ENCODE measurements at places on chromosomes 11 and 22.

GRCh38 chr11:112285841-112286311 lies 25.2 kb upstream of the PLET1 start:
- DNase-seq, result no peak

- DNase-seq, result no peak
Observed at GRCh38 chr11:45605051-45605450, 60.4 kb downstream of the CHST1 start.

DNA sequence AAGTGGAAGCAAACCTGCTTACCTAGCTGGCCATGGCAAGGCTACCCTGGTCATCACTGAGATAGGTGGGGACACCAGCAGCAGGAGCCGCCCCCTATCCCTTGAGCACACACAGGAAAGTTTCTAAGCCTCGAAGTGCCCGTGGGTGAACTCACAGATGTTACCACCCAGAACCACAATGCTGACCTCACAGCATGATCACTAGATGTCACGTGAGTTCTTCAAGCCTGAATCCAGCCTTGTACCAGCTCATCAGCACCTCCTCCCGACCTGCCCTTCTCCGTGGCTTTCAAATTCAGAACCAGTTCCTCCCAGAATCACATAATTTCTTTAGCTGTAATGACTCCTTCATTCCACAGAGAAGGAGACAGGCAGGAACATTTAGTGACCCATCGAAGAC lies 24.7 kb upstream of the TIMP3 start:
- no peak for DNase-seq

- no peak for DNase-seq
Observed at GRCh38 chr22:39931251-39931650, 28.9 kb upstream of the TMA7B start.

DNA sequence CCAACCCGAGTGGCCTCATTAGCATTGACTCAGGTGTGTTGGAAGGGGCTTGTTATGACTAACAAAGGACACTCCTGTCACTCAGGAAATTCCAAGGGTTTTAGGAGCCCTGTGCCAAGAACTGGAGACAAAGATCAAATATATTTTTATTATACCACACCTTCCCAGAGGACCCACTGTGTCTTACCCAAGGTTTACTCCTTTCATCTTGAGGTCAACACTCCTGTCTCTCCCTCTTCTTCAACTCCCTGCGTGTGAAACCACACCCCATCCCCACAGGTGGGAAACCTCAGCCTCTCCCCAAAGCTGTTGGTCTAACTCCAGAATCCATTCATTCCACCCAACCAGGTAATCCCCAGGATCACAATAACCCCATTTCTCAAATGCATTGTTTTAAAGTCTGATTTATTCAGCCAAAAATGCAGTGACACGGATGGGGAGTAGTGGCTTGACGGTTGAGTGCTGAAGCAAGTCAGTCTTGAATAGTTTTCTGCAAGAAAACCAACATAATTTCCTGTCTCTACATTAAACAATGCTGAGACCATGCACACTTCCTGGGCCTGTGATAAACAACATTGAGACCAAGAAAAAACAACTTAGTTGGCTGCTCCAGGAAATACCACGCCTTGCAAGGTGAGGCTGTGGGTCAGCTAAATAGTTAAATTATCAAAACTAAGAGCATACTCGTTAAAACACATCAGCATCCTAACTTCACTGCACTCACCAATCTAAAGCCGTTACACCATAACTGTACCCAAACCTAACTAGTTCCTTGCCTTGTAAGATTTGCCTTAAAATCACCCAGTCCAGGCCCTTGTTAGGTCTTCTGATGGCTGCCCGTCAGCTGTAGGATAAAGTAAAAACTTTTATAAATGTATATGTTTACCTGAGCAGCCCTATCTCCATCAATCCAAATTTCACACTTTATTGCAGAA lies 38.5 kb upstream of the SPON1 start:
- DNase-seq, result peak; percentile 92

GRCh38 chr11:28913883-28914282 lies 805.7 kb downstream of the METTL15 start:
- no peak for DNase-seq

GRCh38 chr11:44178381-44178780 lies 82.9 kb downstream of the EXT2 start:
- peak; percentile 56 for DNase-seq

DNA sequence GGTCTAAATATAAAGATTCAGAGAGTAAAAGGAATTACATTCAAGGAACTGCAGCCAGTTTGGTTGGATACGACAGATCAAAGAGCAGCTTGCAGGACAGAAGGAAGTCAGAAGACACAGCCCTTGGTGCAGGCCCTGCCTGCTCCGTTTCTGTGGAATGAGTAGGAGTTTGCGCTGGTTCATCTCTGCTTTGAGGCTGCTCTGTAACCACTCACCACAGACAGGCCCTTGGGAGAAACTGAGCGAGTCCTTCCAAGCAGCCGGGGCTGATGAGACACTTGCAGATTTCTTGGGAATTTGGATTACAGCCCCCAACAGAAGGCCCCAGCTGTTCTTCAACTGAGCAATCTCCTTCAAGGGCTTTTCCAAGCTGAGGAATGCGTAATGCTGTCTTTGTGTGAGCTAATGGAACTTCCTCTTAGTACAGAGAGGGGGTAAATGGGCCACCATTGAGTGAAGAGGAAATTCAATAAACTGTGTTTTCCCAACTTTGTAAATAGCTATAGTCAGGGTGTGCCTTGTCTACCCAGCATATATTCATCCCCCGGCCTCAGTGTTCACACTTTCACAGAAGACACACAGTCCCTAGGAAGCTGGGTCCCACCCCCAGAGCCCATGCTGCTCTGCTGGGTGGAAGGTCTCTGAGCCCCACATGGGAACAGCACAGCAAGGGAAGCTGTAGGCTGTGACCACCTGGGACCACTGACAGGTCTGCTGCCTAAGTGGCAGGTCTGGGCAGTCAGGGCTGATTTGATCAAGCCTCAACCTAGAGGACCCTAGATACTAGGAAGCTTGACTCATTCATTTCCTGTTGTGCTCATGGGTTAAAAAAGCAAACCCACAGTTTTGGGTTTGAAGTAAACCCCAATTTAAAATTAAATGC lies 16.6 kb downstream of the IL10RA start:
- no peak for DNase-seq

DNA sequence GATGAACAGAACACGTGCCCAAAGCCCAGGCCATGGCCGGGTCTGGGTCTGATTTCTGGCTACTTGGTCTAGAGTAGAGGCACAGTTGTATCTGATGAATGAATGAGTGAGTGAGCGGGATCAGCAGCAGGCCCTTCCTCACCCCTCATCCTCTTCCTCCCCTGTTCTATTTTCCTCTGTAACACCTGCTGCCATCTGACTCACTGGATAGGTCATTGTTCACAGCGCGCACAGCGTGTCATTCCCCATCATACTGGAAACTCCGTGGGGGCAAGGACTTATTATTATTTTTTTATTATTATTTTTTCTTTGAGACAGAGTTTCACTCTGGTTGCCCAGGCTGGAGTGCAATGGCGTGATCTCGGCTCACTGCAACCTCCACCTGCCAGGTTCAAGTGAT lies 13.9 kb downstream of the NCF4 start:
- no peak for DNase-seq

DNA sequence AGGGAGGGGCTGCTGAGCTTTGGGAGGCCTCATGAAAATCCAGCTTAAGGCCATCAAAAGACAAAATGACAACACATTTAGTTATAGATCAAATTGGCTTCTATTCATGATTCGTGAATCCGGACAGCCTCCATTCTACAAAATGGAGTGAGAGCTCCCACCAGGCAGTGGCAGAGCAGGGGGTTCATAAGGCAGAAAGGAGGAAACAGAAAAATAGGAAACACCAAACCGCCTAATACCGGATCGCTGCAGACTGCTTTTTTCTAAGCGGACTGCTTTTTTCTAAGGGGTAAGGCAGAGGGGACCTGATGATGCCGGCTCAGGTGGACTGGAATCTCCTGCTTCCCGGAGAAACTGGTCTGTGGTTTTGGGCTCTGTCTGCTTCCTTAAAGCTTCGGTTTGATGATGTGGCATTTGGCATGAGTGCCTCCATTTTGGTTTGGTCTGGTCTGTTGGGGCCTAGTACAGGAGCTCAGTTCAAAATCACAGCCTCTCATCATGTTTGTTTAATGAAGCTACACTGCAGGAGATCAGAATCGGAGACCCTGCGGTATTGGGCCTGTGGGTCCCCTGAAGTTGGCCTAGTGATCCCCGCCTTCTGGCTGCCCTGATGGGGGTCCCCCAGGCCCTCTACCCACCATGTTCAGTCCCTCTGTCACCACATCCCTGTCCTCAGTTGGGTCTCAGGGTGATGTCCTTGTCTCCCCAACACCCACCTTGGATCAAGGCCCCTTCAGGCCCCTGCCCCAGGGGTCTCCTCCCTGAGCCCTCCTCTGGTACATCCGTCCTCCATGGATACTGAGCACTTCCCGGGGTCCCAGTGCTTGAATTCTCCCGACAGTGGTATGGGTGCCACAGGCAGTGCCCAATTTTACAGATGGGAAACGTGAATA lies 1.2 kb downstream of the ALDH3B1 start:
- DNase-seq, result no peak

- DNase-seq, result peak; percentile 27
Observed at GRCh38 chr11:33982661-33983060, 68.9 kb upstream of the CAPRIN1 start.

DNA sequence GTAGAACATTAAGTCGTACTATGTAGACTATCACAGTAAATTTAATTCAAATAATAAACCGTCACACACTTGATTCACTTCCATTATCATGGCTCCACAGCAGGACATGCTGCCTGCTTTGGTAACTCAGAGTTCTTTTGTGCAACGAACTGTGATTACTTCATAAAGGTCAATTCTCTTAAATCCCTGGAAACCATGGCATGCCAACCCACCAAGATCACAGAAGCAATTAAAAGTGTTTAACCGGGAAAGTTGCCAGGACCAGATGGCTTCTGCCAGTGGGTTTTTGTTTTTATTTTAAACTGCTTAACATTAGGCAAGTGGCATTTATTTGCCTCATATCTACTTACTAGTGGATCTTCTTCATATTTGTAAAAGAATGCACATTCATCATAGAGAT lies 1162.1 kb downstream of the DLG2 start:
- DNase-seq, result no peak

- DNase-seq, result no peak
Observed at GRCh38 chr11:87013912-87014825, 23.6 kb upstream of the TMEM135 start.

DNA sequence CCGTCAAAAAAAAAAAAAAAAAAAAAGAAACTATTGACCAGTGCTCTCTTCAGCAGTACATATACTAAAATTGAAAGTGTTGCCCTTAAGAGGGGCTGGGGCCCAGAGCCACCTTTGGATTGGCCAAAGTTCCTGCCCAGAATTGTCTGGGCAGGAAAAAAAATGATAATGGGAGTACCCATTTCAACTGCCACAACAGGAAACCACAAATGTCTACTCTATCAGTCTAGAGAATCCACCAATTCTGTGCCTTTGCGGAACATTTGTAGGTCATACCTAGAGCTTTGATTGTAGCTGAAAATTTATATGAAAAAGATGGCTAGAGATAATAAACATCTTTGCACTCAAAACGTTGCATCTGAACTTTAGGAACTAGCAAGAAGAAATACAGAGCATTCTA lies 69.4 kb downstream of the FAM76B start:
- DNase-seq, result no peak

DNA sequence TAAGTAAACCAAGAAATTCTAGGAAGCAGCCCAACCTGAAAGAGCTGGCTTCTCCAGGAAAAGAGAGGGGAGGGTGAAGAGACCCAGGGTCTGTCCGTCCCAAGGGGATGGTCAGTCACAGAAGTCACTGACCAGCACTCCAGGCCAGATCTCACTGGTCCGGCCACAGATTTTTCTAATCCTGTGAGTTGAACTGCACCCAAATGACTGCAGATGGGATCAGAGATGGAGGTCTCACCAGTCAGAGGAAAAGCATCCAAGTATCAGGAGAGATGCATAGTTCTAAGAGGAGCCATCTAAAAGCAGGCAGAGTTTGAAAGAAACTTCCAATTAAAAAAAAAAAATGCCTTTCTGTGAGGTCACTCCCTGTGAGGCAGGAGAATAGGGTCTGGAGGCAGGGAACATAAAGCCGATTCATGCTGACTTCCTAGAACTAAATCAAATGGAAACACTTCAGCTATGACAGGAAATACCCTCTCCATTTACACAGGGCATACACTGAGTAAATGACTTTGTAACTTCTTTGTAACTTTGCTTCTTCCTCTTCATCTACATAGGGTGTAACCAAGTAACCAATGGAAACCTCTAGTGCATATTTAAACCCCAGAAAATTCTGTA lies 144.5 kb downstream of the CCDC34 start:
- DNase-seq, result peak; percentile 55

DNA sequence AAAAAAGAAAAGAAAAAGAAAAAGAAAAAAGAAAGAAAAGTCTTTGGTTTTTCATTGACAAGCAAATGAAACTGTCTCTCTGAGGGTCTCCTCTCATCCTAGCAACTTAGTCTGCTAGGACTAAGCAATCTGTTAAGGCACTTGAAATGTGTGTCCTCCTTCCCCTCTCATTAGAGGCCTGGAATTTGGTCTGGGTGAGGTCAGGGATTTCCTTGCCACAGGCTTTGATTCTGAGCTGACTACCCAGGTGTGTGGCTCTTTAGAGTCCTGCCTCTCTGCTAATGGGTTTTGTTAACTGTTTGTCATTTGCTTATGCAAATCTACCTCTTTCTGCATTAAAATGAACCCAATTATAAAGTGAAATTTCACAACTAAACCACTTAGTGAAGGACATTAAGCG lies 18.3 kb upstream of the PKNOX2 start:
- no peak for DNase-seq

DNA sequence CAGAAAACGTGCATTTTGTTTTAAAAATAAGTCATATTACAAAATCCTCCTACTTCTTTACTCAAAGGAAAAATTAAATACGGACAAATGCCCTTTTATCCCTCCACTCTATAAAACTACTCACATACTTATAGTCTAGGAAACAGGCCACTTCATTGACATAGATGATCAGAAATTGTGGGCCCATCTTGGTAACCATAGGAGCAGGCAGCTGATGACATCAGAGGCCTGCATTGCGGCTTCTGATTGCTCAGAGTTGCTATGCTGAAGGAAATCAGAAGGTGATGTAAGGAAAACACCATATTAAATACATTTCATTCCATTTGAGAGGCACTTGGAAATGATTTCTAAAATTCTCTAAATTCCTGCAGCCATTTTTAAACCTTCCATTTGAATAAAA lies 27.0 kb downstream of the FAM76B start:
- DNase-seq, result no peak

DNA sequence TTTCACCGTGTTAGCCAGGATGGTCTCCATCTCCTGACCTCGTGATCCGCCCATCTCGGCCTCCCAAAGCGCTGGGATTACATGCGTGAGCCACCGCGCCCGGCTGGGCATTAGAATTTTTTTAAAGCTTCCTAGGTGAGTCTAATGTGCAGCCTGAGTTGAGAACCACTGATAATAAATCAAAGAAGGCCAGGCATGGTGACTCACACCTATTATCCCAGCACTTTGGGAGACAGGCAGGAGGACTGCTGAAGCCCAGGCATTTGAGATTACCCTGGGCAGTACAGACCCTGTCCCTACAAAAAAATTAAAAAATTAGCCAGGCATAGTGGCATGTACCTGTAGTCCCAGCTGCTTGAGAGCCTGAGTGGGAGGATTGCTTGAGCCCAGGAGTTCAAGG lies 13.7 kb downstream of the MEI1 start:
- peak; percentile 33 for DNase-seq

GRCh38 chr11:87290304-87290922 lies 252.7 kb downstream of the TMEM135 start:
- peak; percentile 62 for DNase-seq
